ENCODE measurements at places on chromosomes 2 and 18. TPM values are rescaled to one million over a fixed set of nuclear protein-coding genes. Genes with fewer than 3 reads are reported as not detected.

GRCh38 chr2:226213717-226214116, 585.9 kb downstream of the IRS1 start:
- DNase-seq, result no peak

Gene GKN2
- not detected for total RNA-seq

GRCh38 chr2:112257575-112257974, 2.7 kb upstream of the ZC3H8 start:
- DNase-seq, result no peak

DNA sequence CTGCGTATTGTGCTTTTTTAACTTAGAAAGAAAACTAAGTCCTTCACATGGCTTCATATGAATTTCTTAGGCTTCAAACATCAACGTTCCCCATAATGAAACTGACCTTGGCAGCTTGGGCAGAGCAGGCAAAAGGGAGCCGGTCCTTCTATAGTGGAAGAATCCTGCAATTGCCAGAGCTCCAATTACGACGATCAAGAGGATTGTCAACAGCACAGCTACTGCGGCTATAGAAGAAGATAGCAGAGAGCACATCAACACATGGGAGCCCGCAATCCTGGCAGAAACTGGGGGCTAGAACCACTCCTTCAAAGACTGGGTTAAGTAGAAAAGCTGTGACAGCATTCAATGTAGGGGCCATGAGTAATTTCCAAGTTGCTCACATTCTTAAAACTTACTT, 69.8 kb downstream of the DHRS9 start:
- no peak for DNase-seq

DNA sequence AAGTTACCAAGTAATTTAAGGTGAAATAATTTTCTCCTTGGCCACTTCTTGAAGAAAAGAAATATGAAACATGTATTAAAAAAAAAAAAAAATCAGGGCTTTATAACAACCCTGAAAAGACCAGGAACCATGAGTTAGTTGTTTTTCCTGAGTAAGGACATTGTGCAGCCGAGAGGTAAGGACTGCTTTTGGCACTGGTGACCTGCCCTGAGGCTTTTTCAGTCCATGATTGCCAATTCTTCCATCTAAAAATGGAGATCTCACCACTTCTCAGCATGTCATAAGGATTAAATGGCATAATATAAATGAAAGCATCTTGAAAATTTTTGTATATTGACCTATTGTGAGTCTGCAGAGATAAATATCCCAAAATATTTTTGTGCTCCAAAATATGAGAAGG, 244.3 kb downstream of the NRXN1 start:
- DNase-seq, result no peak

DNA sequence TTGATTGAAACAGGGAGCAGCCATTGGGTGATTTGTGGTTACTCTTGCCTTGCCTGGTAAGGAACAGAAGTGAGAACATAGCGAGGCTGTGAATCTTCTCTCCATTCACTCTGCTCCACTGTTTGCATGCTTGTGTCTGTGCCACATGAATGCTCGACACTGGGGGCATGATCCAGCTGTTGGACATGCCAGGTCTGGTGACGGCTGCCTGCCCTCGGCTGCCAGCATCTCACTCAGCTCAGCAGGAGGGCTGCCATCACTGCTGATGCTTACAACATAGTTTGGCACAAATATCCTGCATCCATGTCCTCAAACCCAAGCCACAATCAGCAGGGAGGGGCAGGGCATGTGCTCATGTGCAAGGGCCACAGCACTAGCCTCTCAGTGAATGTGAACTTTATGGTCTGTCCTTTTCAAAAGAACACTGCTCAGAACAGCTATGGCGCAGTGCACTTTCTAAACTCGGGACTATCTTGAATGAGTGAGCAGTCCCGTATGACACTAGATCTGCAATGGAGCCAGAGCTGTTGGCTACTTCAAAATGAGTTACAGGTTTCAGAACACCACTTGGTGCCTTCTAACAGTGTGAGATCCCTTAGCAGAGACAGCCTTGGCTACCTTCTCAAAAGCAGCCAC, 126.3 kb downstream of the NRP2 start:
- no peak for DNase-seq

Gene SPATA3
- not detected for total RNA-seq

DNA sequence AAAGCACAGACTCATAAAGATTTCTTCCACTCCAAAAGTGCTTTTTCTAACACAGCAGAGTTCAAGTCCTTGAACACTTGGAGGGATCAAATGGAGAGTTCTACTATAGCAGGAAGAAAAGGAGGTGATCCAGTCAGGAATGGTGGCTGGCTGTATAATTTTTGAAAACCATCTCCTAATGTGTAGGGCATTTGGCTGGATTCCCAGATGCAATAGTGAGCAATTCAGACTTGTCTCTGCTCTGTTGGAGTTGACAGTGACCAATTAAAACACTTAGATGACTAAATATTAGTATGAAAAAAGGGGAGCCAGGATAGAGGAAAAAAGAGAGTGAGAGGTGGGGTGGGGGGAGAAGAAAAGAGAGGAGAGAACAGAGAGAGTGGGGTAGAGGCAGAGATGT, 5.3 kb upstream of the G6PC2 start:
- DNase-seq, result no peak

Gene ALPP
- total RNA-seq, result not detected

DNA sequence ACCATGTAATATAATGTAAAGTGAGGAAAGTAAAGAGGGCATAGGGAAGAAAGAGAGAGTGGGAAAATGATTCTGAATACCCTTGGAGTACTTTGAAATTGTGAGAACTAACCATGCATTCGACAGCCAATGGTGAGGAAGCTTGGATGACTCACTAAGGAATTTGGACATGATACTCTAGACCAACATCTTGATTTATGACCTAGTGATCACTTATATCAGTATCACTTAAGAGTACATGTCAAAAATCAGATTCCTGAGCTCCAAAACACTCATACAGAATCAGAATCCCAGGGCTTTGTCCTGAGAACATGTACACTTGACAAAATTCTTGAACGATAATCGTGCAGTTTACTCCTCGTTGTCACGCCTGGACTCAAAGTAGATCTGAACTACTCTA, 1899.8 kb upstream of the PIK3C3 start:
- no peak for DNase-seq

GRCh38 chr18:37419315-37419714, 146.3 kb downstream of the CELF4 start:
- DNase-seq, result no peak

GRCh38 chr2:48198371-48198770, 292.1 kb upstream of the FBXO11 start:
- no peak for DNase-seq

- no peak for DNase-seq
These were observed 264.1 kb upstream of the MEIS1 start for GRCh38 chr2:66170744-66171330.

- no peak for DNase-seq
These were observed 1.1 kb downstream of the CYBRD1 start for GRCh38 chr2:171523088-171524017.

GRCh38 chr2:238924796-238925195, 76.9 kb downstream of the TWIST2 start:
- no peak for DNase-seq

GRCh38 chr2:45005261-45006002, 3.8 kb downstream of the SIX2 start:
- no peak for DNase-seq

DNA sequence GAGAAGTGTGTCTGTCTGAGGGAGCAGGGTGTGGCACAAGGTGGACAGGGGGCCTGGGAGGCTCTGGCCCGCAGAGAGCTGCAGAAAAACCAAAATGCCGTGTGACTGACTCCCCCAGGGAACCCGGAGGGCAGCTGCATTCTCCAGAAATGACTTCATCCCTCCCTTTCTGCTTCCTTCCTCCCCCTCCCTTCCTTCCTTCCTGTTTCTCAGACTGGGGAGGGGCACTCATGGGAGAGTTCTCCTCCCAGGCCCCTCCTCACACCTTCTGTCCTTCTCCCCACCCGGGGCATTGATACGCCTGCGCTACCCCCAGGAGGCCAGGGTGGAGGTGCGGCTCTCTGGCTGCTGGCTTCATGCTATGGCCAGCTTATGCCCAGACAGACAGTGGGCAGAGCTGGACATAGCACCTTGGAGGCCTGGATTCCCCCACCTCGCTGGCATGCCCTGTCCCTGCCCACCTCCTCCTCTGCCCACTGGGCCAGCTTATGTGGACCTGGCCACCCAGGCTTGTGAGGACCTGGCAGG, 8.2 kb upstream of the GPR17 start:
- no peak for DNase-seq
